ENCODE measurements at places on chromosomes 7 and 10. TPM values are rescaled to one million over a fixed set of nuclear protein-coding genes. Genes with fewer than 3 reads are reported as not detected.

- no peak for DNase-seq
- H3K4me3 ChIP-seq, result no peak overlapping the region
- no peaks in the 10 kb centered on the region for H3K27me3 ChIP-seq
- H3K27ac ChIP-seq, result no peak overlapping the region
- no peaks in the 10 kb centered on the region for H3K36me3 ChIP-seq
Measured at GRCh38 chr10:116704926-116705325, 37.4 kb downstream of the HSPA12A start.

DNA sequence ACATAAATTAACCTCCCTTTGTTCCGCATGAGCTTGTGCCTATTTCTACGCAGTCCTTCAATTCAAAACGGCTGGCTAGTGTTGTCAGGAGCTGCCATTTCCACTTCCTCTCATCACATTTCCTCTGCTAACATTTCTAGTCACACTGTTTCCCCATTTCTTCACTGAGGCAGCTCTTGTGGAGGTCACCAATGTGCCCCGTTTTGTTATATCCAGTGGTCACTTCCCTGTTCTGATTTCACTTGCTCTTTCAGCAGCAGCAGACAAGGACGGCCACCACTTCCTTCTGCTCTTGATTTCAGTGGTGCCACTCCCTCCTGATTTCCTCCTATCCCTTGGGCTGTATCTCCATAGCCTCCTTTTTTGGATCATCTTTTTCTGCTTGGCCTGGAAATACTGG lies 64.8 kb upstream of the SEC61G start:
- H3K27me3 ChIP-seq, result no peaks in the 10 kb centered on the region
- DNase-seq, result no peak
- no peaks in the 10 kb centered on the region for H3K4me1 ChIP-seq
- H3K4me3 ChIP-seq, result no peak overlapping the region

- H3K4me1 ChIP-seq, result peaks cover 11% of the 10 kb centered on the region
- no peak overlapping the region for H3K27ac ChIP-seq
- no peak overlapping the region for H3K4me3 ChIP-seq
- H3K27me3 ChIP-seq, result peaks cover 11% of the 10 kb centered on the region
- no peaks in the 10 kb centered on the region for H3K36me3 ChIP-seq
Measured at GRCh38 chr10:29228562-29228961, 60.3 kb upstream of the LYZL1 start.

DNA sequence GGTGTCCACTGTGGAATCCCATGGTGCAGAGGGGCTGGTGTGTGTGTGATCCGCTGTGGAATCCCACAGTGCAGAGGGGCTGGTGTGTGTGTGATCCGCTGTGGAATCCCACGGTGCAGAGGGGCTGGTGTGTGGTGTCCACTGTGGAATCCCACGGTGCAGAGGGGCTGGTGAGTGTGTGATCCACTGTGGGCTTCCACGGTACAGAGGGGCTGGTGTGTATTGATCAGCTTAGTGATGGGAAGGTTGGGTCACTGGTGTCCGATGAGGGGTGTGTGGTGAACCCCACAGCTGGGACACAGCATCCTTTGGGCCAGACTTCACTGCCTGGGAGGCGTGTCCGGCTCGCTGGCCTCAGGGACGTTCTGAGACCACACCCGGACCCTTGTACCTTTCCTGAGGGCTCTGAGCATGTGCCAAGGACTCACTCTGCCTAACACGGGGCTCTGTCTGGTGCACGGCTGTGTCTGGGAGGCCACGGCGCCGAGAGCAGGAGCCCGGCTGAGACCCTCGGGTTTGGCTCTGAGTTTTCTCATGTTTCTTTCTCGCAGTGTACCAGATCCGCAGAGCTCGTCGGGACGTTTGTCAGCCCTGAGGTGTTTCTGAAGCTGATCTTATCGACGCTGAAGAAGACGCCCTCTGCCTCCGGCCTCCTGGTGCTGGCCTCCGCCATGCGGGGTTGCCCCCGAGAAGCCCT lies 29.3 kb upstream of the PRKAR1B start:
- H3K36me3 ChIP-seq, result peaks cover 86% of the 10 kb centered on the region
- H3K27ac ChIP-seq, result no peak overlapping the region
- no peak overlapping the region for H3K4me3 ChIP-seq
- H3K27me3 ChIP-seq, result no peaks in the 10 kb centered on the region

DNA sequence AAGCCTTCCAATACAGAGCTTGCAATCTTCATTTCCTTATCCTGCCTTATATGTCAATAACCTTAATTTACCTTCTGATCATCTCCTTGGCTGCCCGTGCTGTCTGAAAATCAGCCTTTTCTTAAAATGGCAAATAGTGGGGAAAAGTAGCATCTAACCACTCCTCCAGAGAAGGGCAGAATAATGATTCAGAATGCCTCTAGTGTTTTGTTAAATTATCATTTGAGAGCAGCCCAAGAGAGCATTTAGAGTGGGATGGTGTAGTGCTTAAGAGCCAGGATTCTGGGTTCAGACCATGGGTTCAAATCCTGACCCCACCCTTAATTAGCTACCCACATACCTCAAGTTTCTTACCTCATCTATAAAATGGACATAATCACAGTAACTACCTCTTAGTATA lies 4.6 kb upstream of the TMEM139 start:
- no peak overlapping the region for H3K27ac ChIP-seq
- no peaks in the 10 kb centered on the region for H3K36me3 ChIP-seq
- peaks cover 30% of the 10 kb centered on the region for H3K4me1 ChIP-seq
- H3K27me3 ChIP-seq, result no peaks in the 10 kb centered on the region

DNA sequence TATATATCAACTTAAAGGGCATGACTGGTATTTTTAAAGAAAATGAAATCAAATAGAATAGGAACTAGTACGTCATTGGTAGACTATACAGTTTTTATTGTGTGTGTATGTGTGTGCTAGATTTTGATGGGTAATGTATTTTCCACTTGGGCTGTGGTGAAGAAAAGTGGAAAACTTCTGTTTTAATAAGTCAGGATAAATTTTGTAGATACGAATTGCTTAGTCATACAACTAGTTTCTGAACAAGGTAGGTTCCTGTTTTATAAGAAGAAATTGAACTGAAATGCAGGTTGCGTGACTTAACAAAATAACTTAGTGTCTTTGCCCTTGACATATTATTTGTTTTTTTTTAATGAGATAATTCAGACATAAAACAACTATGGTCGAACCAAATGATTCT lies 24.3 kb downstream of the UBN2 start:
- H3K4me1 ChIP-seq, result peaks cover 8% of the 10 kb centered on the region
- no peaks in the 10 kb centered on the region for H3K27me3 ChIP-seq
- no peak overlapping the region for H3K27ac ChIP-seq
- DNase-seq, result no peak

- no peak overlapping the region for H3K27ac ChIP-seq
- H3K27me3 ChIP-seq, result no peaks in the 10 kb centered on the region
- H3K36me3 ChIP-seq, result no peaks in the 10 kb centered on the region
- DNase-seq, result no peak
- H3K4me3 ChIP-seq, result no peak overlapping the region
- no peaks in the 10 kb centered on the region for H3K4me1 ChIP-seq
Measured at GRCh38 chr7:71133232-71133622, 1.3 kb downstream of the GALNT17 start.

Gene PLEKHA8
- total RNA-seq, result 26.4 TPM
